Cardiac septum (tissue), 1 donor: ENCODE measurements at places on chromosomes 2 and 18. TPM values are rescaled to one million over a fixed set of nuclear protein-coding genes. Genes with fewer than 3 reads are reported as not detected.

Gene CYP1B1
- total RNA-seq = 92.7 TPM

Gene ASXL3
- total RNA-seq = 6.1 TPM

Gene CTNNA2
- 0.13 TPM for total RNA-seq

Gene OTOS
- total RNA-seq = not detected

Gene AOX1
- total RNA-seq = 1.5 TPM

Gene CFC1
- not detected for total RNA-seq

Gene TNS1
- 870 TPM for total RNA-seq

Gene PLEKHM3
- 12.0 TPM for total RNA-seq

DNA sequence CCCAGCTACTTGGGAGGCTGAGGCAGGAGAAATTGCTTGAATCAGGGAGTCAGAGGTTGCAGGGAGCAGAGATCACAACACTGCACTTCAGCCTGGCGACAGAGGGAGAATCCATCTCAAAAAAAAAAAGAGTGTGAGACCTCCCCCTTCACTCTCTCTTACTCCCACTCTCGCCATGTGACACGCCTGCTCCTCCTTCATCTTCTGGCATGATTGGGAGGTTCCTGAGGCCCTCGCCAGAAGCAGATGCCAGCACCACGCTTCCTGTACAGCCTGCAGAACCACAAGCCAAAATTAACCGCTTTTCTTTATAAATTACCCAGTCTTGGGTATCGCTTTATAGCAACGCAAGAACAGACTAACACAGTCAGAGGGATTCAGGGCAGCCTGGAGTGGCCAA, 66.3 kb upstream of the CREB1 start:
- no peak for DNase-seq

DNA sequence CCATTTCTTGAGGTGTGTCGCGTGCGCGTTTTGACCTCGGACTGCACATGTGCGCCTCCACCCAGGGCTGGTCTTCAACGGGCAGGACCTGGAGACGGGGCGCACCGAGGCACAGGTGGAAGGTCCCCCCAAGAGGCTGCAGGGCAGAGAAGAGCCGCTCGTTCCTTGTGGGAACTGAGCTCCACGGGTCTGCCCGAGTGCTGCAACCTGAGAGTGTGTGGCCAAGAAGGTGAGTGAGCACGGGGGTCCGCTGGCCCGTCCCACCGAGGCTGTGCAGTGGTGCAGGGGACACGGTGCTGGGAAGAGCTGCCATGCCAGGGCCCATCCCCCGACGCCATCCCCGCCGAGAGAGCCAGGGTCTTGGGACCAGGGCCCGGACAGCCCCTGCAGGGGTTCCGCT, 268.3 kb downstream of the GALR1 start:
- no peak for DNase-seq

DNA sequence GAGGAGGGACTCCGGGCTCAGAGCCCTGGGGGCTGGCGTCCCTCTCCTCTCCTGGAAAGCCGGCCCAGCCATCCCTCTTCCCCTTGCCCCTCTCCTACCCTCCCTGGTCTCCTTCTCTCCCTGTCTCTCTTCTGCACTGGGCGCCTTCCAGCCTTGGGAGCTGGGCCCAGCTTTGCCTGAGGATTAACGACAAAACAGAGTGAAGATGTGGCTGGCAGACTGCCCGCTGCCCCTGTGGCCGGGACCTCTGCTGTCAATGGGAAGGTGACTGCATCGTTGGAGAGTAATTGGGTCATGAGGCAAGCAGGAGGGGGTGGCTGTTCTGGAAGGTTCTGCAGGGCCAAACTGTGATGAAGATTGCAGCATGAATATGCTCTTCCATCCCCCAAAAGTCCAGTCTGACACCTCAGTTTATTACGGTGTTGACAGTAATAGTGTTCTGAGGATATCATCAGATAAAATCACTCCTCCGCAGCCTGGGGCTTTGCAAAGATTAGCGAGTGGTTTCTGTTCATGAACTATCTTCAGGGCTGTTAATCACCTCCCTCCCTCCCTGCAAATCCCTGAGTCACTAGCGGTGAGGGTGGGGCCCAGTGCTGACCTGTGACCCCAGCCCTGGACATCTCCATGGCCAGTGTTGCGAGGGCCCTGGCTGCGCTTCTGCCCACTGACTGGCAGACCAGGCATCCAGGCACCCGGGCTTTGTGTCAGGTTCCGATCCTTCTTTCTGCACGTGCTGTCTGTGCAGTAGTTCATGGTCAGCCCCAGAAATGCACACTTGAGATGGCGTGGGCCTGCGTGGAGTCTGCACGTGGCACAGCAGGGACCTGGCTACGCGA, 23.0 kb downstream of the RTP5 start:
- DNase-seq = no peak

DNA sequence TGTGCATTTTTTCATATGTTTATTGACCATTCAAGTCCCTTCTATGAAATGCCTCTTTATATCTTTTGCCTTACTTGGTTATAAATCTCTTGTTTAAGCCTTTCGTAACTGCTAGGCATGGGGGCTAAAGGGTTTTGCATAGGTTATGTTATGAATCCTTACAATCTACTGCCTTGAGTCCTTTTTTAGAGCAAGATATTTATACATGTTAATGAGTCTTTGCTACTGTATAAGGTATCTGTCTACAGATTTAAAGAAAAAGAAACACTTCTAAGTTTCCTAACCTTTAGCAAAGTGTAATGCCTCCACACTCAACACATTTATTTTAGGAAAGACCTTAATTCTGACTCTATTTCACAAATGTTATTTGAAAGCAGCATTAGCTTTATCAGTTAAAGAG, 43.6 kb upstream of the XPO1 start:
- no peak for DNase-seq

- DNase-seq = no peak
These were observed 18.3 kb downstream of the FIGN start for GRCh38 chr2:163717515-163717914.

DNA sequence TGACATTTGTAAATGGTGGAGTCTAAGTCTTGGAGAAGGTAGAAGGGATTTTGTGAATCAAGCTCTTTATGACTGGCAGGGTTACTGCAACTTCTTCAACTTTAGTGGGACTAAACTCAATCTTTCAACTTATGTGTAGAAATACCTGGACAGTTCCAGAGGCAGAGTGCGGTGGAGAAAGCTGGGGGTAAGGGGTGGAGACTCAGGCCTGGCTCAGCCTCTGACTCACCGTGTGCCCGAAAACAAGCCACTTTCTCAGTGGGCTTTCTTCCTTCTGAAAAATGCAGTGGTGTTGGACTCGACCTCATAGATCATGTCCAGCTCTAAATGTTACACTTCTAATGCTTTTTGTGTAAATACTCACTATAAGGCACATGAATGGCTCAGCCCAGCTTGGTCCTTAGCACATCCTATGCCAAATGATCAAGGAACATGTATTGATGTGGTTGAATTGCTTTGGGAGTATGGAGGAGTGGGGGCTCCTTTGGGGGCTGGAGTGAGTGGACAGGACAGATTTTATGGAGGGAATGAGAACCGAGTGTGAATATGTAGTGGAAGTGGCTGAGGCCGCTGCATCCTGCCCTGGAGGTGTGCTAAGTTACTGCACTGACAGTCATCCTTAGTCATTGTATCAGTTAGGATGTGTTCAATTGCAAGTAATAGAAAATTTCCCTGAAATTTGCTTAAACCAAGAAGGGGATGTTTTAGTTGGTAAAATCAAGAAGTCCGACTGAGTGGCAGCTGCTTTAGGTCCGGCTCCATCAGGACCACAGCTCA, 32.2 kb upstream of the IGFBP5 start:
- DNase-seq = no peak
